ENCODE measurements at places on chromosomes 12 and 14.

DNA sequence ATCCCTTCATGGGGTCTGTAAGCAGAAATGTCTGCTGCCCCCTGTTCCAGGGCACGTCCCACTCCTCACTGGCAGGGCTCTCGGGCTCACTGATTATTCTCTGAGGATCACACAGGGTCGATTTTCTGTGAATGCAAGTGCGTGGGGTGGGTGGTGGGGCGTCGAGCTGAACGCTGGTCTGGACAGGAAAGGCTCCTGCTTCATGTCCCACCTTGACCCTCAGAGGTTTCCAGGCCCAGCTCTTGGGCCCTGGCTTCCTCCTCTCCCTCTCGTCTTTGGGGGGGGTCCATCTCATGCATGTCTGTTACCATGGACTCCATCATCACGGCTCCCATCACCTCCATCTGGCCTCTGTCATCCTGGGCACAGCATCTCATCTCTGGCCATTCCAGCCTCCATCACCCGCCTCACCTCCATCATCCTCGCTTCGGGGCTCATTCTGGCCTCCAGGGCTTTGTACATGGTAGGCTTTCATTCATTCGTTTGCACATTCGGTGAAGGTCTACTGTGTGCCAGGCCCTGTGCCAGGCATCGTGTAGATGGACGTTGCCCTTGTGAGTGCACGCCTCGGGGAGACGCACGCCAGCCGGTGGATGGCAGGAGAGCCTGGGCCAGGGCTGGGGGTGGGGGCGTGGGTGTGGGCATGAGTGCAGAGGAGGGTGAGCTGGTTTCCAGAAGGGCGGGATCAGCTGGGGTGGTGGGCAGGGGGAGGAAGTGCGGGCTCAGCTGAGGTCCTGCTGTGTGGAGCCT lies 34.7 kb downstream of the RTL1 start:
- DNase-seq, result no peak

DNA sequence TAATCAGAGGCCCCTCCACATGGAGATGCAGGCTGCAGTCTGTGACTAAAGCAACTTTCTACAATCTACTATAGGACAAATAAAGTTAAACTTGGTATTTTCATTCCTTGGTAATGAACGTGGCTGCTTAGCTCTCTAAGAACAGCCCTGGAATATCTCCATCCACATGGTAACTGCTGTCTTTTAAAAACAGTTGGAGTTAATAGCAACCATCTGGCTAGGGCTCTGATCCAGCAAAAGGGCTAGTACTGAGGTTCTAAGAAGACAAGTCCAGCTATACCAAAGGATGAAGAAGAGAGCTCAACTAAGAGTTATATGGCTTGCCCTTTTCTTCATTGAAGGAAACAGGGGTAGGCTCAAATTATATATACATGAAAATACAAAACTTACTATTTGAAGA lies 920.1 kb downstream of the FLRT2 start:
- DNase-seq, result no peak

DNA sequence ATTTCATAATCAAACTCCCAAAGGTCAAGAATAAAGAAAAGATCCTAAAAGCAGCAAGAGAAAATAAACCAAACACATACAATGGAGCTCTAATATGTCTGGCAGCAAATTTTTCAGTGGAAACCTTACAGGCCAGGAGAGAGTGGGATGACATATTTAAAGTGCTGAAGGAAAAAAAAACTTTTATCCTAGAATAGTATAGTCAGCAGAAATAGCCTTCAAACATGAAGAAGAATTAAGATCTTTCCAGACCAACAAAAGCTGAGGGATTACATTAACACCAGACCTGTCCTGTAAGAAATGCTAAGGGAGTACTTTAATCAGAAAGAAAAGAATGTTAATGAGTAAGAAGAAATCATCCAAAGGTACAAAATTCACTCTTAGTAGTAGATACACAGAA lies 215.7 kb upstream of the IGF1 start:
- DNase-seq, result no peak

GRCh38 chr14:22433069-22433468 lies 156.0 kb downstream of the DAD1 start:
- DNase-seq, result no peak

- no peak for DNase-seq
These were observed 96.6 kb downstream of the PRKCH start for GRCh38 chr14:61417883-61418455.

DNA sequence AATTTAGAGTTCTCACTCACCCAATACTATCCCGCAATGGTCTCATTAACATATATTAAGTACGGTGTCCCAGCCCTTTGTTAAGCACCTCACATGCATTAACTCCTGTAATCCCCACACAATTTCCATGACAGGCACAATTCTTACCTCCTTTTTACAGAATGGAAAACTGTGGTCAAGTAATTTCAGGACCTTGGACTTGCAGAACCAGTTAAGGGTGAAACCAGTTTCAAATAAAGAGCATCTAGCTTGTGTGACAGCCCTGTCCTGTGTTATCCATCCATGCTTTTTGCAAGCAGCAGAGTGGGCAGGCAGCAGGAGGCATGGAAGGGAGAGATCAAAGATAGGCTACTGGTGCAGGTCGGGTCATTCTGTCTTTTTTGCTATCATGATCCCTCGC lies 470.8 kb downstream of the NELL2 start:
- no peak for DNase-seq

DNA sequence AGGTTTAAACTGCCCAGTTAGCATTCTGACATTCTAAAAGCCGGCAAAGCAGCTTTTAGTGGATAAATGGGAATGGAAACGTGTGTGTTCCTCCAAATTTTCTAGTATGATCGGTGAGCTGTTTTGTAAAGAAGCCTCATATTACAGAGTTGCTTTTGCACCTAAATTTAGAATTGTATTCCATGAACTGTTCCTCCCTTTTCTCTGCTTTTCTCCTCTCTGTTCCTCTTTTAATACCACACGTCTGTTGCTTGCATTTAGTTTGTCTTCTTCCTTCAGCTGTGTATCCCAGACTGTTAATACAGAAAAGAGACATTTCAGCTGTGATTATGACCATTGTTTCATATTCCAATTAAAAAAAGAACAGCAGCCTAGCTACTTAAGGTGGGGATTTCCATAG lies 10.7 kb downstream of the DYRK2 start:
- DNase-seq, result no peak

GRCh38 chr12:44286336-44286735 lies 450.5 kb downstream of the TMEM117 start:
- DNase-seq, result no peak

GRCh38 chr12:50887191-50887590 lies 44.5 kb downstream of the TMPRSS12 start:
- no peak for DNase-seq

DNA sequence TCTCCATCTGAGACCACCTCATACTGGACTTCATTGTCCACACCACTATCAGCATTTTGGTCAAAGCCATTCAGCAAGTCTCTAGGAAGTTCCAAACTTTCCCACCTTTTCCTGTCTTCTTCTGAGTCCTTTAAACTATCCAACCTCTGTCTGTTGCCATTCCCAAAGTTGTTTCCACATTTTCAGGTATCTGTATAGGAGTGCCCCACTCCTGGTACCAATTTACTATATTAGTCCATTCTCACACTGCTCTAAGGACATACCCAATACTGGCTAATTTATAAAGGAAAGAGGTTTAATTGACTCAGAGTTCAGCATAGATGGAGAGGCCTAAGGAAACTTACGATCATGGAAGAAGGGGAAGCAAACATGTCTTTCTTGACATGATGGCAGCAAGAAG lies 292.2 kb upstream of the ATXN7L3B start:
- no peak for DNase-seq

DNA sequence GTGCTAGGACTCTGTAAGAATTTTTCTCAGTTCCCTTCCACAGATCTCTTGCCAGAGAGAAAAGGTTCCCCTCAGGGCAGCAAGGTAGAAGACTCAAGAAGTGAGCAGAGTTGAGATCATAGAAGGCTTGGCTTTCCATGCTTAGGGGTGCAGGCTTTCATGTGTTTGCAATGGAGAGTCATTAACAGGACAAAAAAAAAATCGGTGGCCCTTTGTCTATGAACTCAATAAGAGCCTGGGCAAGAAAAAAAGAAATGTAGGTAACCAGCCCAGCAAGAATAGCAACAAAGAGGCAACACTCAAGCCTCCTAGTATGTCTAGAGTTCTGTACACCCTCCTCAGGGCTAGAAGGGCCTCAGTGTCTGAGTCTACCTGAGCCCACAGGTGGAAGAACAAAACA lies 23.4 kb upstream of the LRP6 start:
- DNase-seq, result no peak

DNA sequence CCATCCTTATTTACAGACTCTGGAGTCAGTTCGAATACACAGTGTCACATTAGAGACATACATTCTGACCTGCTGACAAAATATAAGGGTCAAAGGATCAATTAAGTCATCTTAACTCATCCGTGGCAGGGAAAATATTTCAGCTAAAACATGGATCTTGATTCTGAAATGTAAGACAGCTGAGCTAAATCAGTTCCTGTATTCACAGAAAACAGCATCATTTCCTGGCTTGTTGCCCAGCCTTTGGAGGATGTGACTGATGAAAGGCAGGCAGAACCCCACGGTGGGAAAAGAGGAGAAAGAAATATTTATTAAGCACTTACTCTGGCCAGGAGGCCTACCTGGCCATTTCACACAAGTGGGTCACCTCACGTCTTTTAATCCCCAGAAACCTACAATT lies 101.9 kb downstream of the GAS2L3 start:
- DNase-seq, result peak; percentile 22

DNA sequence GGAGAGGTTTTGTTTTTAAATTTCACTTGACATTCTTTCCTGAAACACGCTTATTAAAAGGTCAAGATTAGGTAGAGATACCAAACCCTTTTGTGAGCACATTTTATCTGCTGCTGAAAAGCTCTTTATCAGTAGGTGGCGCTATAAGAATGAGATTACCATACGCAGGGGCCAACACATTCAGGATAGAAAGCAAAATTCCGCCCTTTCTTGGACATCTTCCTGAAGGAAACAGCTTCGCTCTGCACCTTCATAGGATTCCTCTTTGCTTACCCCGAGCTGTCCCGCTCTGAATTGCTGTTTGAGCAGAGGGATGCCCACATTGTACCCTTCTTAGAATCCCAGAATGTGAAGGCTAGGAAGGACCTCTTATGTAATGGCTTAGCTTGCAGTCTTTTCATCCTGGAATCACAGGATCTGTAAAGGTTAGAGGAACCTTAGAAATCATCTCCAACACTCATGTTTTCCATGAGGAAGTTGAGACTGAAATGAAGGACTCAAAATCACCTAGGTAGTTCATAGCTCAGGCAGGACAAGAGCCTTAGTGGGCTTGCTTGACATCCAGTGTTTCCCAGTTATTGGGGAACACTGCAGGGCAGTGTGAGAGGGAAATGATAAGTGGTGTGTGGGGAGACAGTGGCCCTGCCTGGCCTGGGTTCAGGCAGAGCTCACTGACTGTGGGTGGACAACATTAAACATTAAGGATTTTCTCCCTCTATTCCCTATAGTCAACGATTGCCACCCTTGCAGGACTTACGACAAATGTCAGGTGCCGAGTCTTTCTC lies 38.7 kb upstream of the CRY1 start:
- peak; percentile 74 for DNase-seq

DNA sequence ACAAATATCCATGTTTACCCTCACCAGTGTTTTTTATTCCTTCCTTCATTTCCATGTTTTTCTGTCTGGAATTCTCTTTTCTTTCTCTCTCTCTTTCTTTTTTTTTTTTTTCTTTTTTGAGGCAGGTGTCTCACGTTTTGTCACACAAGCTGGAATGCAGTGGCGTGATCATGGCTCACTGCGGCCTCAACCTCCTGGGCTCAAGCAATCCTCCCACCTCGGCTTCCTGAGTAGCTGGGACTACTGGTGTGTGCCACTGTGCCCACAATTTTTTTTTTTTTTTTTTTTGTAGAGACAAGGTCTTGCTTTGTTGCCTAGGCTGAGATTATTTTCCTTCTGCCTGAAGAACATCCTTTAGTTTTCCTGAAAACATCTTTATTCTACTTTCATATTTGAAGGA lies 15.0 kb upstream of the AMIGO2 start:
- no peak for DNase-seq

GRCh38 chr14:76904740-76905569 lies 78.7 kb downstream of the LRRC74A start:
- no peak for DNase-seq

DNA sequence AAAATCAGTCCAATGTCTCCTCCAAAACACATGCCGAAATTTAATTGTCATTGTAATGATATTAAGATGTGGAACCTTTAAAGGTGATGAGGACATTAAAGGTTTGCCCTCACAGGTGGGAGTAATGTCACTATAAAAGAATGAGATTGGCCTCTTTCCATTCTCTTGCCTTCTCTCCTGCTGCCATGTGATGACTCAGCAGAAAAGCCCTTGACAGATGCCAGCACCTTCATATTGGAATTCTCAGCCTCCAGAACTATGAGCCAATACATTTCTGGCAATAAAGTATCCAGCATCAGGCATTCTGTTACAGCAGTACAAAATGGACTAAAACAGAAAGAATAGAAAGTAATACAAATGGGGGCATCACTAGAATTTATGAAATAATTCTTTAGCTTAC lies 609.7 kb downstream of the SLC16A7 start:
- no peak for DNase-seq

DNA sequence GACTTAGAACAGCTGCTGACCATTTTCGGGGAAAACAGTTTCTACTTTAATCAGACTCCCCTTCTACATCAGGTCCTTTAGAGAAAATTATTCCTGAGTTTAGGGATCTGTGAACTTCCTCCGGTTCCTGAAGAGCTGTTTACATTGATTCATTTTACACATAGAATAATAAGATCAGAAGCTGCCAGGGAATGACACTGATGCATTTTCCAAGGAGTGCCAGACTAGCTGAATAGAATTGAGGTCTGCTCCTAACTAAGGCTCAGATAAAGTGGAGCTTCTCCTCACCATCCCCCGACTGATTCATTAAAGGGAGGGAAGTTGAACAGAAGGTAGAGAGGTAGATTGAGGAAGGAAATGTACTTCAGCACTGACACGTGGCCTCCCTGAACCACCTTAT lies 41.9 kb upstream of the PSMA6 start:
- DNase-seq, result no peak

GRCh38 chr12:119665164-119665929 lies 2.6 kb upstream of the PRKAB1 start:
- no peak for DNase-seq

DNA sequence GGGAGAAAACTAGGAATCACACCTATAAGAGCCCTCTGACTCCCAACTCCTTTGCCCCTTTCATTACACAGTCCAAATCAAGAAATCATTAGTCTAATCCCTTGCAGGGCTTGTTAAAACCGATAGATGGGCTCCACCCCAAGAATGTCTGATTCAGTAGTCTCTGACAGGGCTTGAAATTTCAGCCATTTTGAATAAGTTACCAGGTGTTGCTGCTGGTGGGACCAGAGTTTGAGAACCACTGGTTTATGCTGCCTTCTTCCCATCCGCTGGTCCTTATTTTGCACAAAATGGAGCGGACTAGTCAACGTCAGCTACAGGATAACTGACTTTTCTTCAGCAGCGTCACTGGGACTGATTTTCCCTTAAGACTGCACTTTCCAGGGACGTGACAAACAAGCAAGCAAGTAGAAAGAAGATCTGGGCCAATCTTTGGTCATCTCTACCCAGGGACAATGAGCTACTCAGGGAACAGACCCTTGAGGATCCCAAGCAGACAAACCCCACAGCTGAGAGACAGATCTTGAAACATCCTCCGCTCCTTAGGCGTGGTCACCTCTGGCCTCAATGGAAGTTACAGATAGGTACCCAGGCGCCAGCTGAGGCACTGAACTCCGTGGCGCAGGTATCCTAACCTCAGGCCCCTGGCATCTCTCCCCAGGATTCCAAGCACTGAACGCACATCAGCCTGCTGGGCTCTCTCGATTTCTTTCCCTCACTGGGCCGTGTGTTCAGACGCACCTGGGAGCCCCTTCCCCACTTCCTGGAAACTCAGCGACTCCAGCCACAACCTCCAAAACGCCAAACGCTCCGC lies 900 bp downstream of the KCTD10 start:
- DNase-seq, result no peak

All from NCI-H1092 (cell line).